ENCODE measurements at places on chromosomes 4 and X. TPM values are rescaled to one million over a fixed set of nuclear protein-coding genes. Genes with fewer than 3 reads are reported as not detected.

DNA sequence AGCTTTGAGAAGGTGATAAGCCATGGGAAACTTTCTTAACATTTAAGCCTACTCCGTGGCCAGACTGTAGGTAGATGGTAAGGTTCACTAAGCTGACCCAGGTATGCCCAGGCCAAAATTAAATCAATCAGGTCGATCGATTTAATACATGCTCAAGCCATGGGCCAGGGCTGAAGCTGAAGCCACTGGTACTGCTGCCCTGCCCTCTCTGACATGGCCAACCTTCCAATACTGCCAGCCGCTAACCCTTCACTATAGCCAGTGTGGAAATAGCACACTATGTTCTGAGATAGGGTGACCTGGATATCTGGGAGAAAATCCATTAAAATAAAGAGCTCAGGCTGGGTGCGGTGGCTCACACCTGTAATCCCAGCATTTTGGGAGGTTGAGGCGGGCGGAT is 31.6 kb downstream of the TSC22D3 start:
- no peak for DNase-seq

DNA sequence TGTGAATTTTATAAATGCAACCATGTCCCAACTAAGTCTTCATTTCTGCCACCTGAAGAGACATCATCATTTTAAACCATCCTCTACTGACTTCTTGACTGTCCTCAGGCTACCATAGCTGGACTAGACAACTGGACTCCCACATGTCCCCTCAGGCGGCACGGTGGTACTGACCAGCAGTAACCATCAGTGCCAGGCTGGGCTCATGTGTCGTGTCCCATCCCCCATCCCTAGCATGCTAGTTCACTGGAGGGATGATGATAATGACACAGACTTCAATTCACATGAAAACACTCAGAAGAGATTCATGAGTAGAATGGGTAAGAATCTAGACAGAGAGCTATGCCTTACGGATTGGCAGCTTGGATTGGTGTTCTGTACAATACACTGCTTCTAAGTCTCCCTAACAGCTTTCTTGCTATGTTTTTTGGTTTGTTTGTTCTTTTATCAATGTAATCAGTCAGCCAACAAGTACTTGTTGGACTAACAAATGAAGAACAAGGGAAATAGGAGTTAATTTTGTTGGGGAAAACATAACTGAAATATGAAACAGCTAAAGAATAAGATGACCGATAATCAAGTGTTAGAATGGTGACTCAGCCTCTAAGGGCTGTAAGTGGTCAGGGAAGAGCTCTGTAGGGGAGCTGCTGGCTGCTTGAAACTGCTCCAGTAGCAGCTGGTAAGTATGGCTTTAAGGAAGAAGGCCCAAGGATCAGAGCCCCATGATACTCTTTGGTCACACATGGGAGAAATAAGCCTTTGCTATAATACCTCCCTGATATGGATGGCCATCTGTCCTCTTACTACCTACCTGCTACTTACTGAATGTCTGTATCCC is 10.3 kb downstream of the ZDHHC9 start:
- DNase-seq = no peak

- no peak for DNase-seq
Measured at GRCh38 chr4:81352446-81352835, 119.3 kb downstream of the RASGEF1B start.

DNA sequence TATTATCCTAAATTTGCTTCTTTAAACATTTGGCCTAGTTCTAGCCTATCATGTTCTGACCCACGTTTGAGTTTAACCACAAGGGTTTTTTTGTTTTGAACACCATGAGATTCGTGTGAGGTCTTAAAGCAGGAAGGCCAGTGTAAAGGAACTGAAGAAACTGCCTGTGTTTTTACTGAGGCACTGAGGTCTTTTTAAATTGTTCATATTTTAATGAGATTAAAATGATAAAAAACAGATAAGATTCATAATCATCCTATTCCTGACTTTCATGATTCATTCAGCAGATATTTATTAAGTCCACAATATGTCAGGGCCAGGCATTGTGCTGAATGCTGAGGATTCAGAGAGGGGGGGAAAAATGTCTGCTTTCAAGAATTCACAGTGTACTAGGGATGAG is 3.2 kb downstream of the RPS6KA3 start:
- no peak for DNase-seq

DNA sequence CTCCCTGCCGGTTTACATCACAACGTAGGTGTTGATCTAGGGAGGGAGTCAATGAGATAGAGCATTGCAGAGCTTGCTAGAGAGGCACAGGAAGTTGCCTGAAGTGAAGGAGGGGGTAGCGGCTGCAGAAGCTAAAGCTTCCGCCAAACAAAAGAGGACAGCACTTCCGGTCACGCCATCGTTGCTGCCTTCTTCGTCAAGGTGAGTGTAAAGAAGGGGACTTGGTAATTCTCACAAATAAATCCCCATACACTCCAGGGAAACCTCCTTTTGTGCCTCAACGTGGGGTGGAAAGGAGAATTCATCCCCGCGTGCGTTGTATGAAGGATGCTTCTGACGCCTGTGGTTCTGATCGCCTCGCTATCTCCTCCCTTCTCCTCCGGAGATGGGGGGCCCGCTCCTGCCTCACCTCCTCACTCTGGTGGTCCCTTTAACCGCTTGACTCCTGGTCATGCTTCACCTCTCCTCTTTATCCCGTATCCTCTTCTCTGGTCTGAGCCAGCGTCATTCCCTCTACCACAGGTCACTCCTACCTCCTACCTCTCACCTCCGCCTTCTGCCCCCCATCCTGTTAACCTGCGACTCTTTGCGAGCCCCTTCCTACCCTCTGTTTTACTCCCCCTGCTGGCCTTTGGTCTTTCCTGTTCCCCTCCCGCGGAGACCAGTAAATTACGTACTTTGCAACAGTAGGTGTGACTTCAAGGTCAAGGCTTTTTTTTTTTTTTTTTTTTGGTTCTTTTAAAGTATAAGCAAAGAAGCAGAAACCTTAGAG is 59.9 kb downstream of the GSPT2 start:
- DNase-seq = no peak

DNA sequence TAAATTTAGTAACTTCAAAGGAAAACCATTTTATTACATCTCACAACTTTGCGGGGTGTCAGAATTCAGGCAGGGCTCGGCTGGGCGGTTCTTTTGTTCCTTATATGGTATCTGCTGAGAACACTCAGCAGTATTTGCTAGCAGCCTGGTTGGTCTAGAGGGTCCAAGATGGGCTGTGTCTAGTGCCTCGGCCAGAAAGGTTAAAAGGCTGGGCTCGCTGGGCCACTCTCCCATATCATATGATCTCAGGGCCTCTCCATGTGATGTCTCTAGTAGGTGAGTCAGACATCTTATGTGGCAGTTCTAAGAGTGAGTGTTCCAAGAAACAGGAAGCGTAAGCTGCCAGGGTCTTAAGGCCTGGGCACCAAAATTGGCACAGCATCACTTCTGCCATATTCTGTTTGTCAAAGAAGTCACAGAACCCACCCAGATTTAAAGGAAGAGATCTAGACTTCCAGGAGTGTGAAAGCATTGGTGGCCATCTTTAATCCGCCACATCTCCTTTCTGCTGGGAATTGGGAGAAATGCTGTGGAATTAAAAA is 100.9 kb upstream of the ATP6AP2 start:
- no peak for DNase-seq

GRCh38 chrX:94424456-94424855 is 750.5 kb downstream of the FAM133A start:
- no peak for DNase-seq

DNA sequence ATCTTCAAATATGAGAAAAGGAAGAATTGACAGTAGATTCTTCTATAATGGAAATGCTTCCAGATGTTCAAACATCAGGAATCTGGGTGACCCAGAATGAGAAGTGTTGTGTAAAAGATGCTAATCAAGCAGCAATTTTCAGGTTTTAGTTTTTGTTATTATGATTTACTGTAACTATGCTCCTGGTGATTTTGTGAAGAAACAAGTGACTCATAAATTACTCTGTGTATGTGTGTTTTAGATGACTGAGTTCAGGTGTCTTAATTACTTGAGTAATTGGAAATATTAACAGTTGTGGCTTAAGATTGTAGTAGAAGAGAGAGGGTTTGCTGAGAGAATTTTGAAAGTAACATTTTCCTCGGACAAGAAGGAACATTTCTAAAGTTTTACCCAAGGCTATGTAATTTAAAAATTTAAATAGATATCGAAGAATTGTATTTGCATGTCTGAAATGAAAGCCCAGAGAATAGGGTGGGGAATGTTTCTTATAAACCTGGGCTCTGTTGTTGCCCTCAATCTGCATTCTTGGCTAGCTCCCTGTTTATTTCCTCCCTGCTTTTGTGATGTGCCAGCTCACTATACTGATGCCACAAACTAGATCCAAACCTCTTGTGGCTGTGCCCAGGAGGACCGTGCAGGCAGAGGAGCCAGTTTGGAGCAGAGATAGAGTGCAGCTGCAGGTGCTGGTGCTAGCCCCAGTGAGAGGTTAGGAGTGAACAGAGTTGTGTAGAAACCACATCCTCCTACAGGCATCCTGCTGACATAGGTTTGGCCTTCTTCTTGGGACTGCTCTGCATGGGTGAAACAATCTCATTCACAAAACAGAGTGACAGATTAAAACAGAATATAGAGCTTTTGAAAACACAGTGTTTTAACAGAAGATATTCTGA is 25.4 kb upstream of the TNIP3 start:
- no peak for DNase-seq

DNA sequence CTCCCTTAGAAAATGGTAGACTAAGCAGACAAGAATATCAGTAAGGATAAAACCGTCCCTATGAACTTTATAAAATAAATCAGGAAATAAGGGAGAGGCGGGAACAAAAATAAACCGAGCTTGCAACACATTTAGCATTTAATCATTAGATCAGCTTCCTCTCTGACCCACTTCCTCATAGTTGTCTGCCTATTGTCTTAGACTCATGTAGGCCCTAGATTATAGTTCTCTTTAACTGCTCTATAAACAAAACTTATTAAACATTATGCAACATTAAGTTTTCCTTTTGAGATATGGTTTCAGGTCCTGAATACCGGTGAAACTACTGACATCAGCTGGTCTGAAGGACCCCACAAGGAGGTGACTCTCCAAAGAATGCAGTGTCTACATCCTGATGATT is 15.8 kb upstream of the SRD5A3 start:
- no peak for DNase-seq

DNA sequence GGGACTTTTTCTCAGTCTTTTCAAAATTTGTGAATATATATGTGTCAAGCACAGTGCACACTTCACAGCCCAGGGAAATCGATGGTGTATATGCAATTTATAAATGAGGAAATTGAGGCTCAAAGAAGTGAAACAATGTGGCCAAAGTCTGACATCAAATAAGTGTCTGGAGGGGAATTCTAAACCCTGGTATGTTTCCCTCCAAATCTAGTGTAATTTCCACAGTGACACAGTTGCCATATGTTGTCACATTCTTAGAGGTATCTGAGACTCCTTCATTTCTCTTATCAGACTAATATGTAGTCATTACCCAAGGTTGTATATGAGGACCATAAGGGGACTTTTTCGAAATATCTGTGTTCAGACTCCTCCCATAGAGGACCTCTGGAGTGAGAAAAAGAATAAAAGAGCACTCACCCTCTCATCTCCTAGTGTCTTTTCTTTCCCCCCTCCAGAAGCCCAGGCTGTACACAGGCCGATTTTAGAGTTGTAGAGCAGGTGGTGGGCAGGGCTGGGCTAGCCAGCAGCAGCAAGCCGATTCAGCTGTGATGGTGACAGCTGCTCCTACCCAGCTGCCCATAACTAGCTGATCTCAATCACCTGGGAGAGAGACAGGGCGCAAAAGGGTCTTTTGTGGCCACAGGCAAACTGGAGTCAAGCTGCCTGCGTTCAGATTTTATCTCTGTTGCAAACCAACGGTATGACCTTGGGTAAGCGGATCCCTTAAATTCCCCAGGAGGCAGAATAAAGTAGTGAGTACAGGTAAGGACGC is 55.1 kb downstream of the CLCN5 start:
- DNase-seq = no peak

- no peak for DNase-seq
Measured at GRCh38 chr4:53885668-53886067, 178.7 kb downstream of the CHIC2 start.

Gene BMP3
- 2.6 TPM for total RNA-seq

Gene SMIM31
- total RNA-seq = 0.66 TPM

Gene ARHGAP6
- total RNA-seq = 32.6 TPM

Gene PNMA6F
- not detected for total RNA-seq

Gene NDP
- not detected for total RNA-seq

Gene TKTL1
- total RNA-seq = not detected

Gene NALF2
- total RNA-seq = 0.33 TPM

Gene CT55
- total RNA-seq = not detected

Gene ANK2
- 36.7 TPM for total RNA-seq
